ENCODE measurements at places on chromosomes 2 and 18.

GRCh38 chr2:88184762-88185161 lies 14.6 kb downstream of the THNSL2 start:
- no peak for DNase-seq

GRCh38 chr18:49628881-49629795 lies 67.3 kb downstream of the LIPG start:
- DNase-seq: no peak

- DNase-seq: no peak
These were observed 30.0 kb upstream of the RAPH1 start for GRCh38 chr2:203565076-203565475.

- no peak for DNase-seq
These were observed 13.4 kb downstream of the NOP58 start for GRCh38 chr2:202278944-202279343.

DNA sequence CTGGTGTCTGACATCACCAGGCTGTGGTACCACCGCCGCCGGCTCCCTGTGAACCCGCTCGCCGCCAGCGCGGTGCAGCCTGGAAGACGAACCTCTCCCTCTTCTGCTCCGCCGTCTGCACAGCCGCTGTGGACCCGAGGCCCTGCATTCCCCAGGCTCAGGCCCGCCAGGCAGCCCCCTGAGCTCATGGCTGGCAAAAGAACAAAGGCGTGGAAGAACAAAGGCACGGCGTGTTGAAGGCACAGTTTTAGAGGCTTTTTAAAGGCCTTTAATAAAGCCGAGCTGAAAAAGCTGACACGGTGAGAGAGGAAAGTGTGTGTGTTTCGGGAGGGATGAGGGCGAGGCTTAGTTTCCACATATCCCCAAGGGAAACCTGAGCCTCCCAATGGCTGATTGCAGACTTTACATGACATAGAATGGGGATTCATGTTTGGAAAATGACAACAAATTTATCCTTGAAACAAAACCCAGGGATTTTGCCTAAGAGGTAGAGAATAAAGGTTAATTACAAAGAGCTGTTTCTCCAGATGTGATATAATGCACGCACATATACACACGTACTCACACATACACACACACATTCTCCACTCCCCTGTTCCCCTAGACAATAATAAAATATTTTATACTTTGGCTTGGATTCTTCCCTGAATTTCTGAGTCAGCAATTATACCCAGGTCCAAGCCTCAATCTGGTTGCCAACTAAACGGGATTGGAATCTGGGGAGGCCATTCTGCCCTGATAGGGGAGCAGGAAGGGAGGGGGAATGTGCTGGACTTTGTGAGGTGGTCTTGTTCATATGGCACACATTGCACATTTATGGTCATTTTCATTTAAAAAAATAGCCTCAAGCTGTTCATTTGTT lies 39.7 kb downstream of the RFX8 start:
- DNase-seq: no peak

DNA sequence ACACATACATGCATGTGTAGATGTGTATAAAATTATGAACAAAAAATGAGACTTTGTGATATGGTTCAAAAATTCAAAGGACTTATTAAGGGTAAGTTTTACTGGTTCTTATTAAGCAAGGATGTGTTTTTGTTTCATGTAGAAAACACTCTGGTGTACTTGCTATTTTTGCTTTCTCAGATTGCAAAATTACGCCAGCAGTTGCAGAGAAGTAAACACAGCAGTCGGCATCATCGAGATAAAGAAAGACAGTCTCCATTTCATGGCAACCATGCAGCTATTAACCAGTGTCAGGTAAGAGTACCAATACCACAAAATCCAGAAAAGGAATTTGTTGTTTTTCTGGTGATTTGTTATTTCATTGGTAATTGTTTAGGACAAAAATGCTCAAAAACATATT lies 91.3 kb downstream of the FAM117B start:
- DNase-seq: no peak

GRCh38 chr2:12721566-12722446 lies 5.1 kb downstream of the TRIB2 start:
- DNase-seq: no peak

DNA sequence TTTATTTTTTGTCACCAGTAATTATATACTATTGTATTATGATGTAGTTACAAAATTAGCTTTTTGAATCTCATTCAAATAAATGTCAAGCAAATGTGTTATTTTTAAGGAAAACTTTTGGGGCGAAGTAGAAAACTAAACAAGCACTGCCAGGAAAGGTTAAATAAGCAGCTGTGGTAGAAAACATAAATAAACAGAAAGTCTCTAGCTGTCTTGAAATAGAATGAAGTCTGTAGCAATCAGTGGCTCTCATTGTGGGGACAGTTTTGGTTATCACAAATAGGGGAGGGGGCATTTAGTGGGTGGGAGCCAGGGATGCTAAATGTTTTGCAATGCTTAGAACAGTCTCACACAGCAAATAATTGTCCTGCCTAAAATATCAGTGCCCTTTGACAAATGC lies 3.4 kb downstream of the INSIG2 start:
- no peak for DNase-seq
